Retina (tissue), 1 donor: ENCODE measurements at places on chromosomes 5 and 9.

DNA sequence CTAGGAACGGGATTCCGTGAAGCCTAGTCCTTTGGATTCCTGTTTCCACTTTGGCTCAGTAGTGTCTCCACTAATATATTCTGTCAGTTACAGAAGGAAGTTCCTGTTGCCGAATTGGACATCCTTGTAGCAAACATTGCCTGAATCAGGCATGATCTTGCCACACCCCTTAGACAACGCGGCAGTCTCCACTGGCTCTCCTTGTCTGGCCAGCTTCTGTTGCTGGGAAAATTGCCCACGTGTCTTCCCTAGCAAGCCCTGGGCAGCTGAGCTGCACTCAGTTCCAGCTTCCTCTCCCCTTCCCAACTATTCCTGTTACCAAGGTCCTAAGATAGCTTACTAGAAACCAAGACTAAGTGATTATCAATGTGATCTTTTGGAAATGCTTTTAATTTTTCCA is 316.6 kb upstream of the RIOK2 start:
- no peak for DNase-seq

GRCh38 chr5:2306711-2307110 is 424.0 kb upstream of the IRX4 start:
- no peak for DNase-seq

- DNase-seq = no peak
These were observed 46.2 kb downstream of the COMMD10 start for GRCh38 chr5:116130976-116131375.

DNA sequence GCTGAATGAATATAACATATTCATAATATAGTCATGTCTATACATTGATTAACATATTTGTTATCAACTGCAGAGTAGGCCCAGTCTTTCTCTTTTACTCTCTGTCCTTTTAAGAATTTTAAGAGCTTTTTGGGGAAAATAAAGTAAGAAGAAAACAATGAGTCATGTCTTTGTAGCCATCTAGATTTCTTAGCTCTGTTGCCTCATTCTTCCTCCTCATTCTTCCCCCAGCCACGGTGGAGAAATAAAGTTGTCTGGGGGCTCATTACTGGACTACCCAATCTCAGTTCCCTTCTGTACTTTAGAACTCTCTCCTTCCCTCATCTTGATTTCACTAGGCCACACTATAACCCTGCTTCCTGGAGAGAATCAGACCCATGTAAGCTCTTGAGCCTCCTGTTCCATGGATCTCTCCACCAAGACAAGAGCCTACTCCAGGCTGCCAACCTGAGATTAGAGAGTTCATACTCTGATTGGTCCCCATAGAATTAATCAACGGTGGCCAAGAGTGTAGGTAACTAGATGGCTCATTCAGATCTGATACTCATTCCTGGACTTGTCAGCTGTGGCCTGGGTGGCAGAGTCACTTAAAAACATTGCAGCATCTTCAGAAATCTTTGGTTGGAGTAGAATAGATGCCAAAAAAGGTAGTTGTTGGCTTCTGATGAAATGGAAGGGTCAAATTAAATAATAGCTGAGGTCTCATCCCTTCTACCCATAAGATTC is 44.2 kb downstream of the ITGA1 start:
- no peak for DNase-seq
